ENCODE measurements at places on chromosomes 7 and 10.

DNA sequence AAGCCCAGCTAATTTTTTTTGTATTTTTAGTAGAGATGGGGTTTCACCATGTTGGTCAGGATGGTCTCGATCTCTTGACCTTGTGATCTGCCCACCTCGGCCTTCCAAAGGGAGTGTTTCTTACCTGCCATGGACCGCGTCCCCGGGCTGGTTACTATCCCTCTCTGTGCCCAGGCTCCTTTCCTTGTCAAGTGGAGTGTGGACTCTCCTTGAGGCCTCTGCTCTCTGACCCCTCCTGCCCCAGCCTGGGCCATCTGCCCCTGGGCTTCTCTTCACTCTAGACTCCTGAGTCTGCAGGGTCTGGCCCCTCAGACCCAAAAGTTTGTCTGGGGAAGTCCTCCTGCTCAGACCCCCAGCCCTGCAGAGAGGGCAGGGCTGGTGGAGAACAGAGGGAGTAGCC, 20.7 kb downstream of the NEURL1 start:
- no peak for DNase-seq

DNA sequence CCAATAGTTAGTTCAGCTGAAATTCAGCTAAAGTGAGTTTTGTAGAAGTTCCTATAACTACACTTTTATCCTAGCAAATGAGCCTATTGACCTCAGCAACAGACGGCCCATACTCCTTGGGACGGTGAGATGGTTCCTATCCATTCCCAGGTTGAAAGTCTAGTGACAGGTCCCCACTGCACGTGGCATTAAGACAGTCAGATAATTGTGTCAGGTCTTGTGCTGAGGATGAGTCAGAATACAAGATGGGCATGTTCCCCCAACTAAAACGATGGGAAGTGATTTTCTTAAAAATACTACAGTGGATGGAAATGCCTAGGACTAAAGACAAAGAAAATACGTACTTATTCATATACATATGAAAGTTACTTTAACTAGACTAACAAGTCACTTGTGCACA, 2.1 kb downstream of the CAV1 start:
- DNase-seq = no peak

DNA sequence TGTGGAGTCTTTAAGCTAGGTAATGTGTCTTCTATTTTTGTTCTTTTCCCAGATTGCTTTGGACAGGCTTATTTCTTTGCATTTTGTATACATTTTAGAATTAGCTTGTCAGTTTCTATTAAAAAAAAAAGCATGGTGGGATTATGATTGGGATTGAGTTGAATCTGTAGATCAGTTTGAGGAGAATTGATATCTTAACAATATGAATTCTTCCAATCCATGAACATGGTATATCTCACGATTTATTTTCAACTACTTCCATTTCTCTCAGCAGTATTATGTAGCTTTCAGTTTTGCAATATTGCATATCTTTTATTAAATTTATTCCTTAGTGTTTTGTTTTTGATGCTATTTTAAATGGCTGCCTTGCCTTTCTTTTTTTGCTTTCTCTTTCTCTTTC, 13.7 kb downstream of the STARD3NL start:
- no peak for DNase-seq

- DNase-seq = no peak
Observed at GRCh38 chr7:113087071-113087998, 708 bp upstream of the GPR85 start.

DNA sequence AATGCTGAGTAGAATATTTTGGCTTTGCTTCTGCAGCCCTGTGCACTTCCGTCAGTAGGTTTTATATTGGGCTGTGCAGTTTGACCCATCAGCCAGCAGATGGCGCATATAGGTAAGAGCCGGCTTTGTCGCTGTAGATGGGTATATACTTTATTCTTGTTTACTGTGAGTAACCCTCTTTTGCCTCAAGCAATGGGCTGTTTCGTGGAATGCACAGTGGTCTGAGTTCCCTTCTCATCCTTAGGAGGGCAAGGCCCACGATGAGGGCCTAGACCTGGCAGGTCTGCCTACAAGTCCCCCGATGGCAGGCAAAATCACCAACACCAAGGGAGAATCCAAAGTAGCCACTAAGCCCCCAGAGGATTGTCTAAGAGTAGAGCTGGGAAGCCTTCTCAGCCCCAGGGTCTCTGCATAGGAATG, 1002.9 kb upstream of the KCND2 start:
- DNase-seq = no peak

GRCh38 chr7:95861041-95861440, 88.7 kb downstream of the DYNC1I1 start:
- DNase-seq = no peak

- no peak for DNase-seq
Observed at GRCh38 chr10:103982639-103983038, 15.7 kb downstream of the SLK start.

DNA sequence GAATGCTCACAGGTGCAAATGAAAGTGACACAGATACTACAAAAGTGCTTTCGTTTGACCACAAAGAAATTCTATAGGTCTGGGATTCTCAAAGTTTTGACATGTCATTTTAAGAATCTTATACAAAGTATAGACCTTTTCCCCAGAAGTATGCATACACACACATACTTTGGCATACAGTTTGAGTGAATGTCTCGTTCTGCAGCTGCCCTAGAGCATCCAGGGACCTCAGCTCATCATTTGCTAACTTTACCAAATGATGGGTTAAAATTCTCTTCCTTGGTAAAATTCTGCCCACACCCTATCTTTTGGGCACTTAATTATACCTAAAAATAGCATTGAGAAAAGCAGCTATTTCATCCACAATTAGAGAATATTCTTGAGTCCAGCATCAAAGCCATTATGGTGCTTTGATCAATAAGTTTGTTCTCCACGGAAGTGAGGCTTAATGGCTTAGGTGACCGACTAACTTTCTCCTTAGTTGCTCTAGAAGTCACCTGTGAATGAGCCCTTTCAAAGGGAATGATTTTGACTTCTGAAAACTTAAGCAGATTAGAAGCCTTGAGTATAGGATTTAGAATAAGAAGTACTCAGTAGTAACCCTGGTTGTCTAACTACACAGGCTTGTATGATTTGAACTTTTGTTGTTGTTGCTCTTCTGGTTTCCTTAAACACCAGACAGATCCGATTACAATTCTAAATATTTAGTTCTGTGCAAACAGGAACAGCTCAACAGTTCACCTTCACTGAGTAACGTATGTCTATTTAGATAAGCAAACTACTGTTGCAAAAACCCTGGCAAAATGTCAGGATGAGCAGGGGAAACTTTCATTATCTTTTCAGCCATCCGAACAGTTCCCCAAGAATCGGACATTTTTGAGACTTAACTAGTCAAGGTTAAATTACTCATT, 70.6 kb downstream of the CNNM2 start:
- DNase-seq = no peak

DNA sequence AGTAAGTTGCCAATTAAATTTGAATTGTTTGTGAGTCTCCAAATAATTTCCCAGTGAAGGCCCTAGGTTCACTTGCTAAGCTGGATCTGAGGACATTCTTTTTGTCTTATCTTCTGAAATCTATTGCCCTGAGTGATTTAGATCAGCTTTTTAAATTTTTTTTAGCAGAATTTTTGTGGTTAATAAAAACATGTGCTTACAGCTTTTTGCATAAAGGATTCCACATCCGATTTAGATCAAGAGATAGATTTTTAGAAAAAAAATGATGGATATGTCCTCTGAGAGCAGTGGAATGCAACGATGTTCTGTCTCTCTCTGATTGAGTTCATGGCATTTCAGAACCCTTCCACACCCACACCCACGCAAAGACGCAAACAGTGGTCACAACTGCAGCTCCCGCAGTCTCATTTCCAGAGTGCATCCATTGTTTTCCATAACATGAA, 358.8 kb downstream of the SUGCT start:
- no peak for DNase-seq

GRCh38 chr7:20450536-20450935, 119.8 kb downstream of the ITGB8 start:
- no peak for DNase-seq

DNA sequence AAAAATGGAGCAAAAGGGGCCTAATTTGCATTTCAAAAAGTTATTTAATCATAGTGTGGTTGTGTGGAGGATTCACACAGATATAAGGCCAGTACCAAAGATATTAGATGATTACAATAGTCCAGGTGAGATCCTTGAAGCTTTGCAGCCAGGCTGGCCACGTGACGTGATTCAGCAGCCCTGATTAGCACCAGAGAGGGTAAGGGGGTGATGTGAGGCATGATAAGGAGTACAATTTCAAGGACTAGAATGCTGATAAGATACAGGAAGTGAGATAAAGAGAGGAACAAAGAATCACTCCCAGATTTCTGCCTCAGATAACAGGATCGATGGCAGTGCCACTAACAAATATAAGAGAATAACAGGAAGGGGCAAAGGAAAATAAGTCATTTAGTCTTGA, 108.4 kb upstream of the PALS2 start:
- no peak for DNase-seq

DNA sequence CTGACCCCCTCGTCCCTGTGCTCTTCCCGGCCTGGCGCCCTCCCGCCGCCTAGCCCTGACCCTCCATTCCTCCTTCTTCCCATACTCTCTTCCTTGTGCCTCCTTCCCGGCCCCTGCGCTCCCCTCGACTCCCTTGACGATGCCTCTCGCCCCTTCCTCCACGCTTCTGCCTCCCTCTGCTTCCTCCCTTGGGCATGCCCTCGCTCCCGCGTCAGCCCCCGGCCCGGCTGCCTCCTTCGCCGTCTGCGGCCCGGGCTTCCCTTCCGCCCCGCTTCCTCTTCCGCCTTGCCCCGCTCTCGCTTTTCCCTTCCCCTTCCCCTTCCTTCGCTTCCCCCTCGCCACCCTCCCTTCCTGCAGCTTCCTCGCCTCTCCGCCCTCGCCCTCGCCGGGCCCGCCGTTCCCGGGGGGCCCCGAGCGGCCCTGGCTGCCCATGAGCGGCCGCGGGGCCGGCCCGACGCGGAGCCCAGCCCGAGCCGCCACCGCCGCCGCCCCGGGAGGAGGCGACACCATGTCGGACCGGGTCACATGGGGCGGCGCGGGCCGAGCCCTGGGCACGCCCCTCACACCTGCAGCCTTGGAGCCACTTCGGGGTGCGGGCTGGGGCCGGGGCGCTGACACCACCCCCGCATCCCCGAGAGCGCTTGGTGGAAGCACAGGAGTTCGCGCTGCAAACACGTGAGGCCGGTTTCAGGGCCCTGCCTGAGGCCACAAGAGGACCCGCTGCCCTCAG, at the start of gene FBXW4:
Gene FBXW4 (minus strand): TSS at position 497 of the 730 bp plus-strand sequence. CDS start 65 bp downstream, at position 432.
- DNase-seq = peak; percentile 49

DNA sequence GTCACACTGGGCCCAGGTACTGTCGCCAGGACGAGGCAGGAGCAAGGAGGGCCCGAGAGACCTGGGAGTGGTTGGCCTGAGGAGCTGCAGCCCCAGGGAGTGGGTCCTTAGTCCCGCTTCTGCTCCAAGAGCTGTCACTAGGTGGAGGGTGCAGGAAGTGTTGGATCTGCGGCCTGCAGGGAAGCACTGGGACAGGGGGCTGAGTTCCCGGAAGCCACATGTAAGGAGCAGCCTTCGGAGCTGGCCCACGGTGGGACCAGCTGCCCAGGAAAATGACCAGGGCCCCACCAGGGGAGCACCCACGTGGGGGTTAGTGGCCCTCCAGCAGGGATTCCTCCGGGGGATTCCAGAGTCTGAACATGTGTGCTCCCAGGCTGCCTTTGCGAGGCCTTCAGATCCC, 9.2 kb upstream of the AQP1 start:
- no peak for DNase-seq

GRCh38 chr10:43233601-43234430, 33.0 kb downstream of the RASGEF1A start:
- DNase-seq = no peak

DNA sequence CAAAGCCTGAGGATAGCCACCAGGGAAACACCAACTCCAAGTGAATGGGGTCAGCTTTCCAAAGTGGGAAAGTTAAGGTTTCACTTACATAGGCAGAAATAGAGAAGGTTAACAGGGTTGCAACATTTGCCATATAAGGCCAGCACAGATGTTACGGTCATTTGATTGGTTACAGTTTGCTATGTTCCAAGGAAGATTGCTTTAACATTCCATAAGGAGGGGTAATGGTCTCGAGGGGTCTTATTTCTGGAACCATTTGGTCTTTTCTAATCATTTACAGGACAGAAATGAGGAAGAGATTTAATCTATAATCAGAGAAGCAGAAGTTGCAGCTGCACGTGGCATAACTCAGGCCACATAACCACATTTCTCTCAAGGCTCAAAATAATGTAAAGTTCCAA, 679.4 kb upstream of the C7orf33 start:
- no peak for DNase-seq

DNA sequence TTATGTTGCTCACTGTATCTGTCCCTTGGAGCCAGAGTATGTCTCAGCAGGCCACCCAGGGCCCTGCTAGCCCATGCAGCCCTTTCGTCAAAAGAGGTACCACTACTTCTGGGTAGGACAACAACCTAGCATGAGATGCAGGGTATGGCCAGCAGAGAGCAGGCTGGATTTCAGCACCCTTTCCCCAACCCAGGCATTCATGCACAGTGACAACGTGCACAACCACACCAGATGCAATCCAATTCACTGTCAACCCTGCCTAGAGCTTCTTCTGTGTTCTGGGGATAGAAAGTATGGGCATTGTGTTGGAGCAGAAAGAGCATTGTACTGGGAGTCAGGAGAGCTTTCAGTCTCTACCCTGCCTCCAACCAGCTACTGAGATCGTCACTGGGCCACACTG, 37.9 kb downstream of the JAZF1 start:
- no peak for DNase-seq

GRCh38 chr10:43375401-43376020, 4.1 kb downstream of the FXYD4 start:
- DNase-seq = no peak

DNA sequence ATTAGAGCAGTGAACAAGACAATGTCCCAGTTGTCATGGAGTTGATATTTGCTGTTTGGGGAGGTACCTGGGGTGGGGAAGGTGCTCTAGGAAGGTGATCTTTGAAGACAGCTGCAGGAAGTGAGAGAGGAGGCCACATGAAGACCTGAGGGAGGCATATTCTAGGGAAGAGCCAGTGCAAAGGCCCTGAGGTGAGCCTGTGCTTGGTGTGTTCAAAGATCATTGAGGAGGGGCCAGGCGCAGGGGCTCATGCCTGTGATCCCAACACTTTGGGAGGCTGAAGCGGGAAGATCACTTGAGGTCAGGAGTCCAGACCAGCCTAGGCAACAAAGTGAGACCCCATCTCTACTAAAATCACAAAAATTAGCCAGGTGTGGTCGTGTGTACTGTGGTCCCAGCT, 15.1 kb downstream of the SEC61A2 start:
- no peak for DNase-seq

- DNase-seq = peak; percentile 75
Observed at GRCh38 chr10:119305860-119306513, 98.6 kb downstream of the GRK5 start.

DNA sequence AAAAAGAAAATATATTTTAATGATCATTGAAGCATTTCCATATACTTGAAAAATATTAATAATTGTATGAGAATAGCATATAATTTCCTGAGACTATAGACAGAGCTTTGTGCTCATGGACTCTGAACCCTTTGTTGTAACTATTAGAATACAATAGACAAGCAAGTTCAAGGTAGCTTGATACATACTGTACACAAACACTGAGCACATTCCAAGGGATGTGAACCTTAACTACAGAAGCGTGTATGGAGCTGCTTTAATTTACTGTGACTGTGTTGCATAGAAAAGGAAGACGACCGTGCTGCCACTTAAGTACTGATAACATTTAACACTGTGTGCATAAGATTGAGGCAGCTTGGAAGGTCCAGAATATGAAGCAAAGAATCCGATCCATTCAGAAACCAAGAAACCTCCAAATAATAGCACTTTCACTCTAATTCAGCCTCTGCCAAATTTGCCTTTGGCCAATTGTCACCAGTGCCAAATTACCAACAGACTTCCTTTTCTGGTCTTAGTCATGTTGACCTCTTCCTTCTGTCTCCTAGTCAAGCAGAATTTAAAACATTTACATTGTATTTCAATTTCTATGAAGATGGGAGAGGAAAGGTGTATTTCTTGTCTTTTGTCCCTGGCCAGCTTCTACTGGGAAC, 566.1 kb upstream of the GALNT17 start:
- no peak for DNase-seq

Data from stimulated activated CD8-positive, alpha-beta memory T cell treated with anti-CD3 and anti-CD28 coated beads, Interleukin-4, amount 100 ng/mL, for 1 hour (primary cell).